Breast epithelium (tissue), 4 donors: ENCODE measurements at places on chromosomes 5 and 9. TPM values are rescaled to one million over a fixed set of nuclear protein-coding genes. Genes with fewer than 3 reads are reported as not detected.

The ORM2 gene
- 1.6 TPM for total RNA-seq

The MARCHF3 gene
- total RNA-seq: 11.6 TPM

The ABLIM3 gene
- total RNA-seq: 61.9 TPM

The EXOSC2 gene
- total RNA-seq: 32.2 TPM
